Stimulated activated CD4-positive, alpha-beta T cell treated with anti-CD3 and anti-CD28 coated beads, Interleukin-12 subunit alpha, Interleukin-12 subunit beta, amount 100 ng/mL, for 4 hours (primary cell): ENCODE measurements at places on chromosomes 11 and 22.

DNA sequence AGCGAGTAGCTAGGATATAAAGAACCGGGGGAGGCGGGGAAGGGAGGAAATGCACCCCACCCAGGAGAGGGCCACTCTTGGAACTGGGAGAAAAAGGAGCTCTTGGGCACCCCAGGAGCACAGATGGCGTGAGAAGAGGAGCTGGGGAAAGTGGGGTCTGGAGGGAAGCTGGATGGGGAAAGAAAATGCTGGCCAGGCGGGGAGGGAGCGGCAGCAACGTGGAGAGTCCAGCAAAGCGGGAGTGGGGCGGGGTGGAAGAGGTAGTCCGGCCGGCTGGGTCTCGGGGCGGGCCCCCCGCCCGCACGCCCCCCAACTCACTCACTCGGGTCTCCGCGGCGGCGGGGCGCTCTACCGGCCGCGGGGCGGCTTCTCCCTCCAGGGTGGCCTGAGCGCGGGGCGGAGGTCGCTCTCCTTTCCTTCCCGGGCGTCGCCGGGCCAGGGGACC is 522 bp downstream of the TOB2 start:
- DNase-seq = no peak

- no peak for DNase-seq
Measured at GRCh38 chr22:46846832-46847355, 84.4 kb downstream of the TBC1D22A start.

GRCh38 chr11:97290464-97291041 is 900.7 kb downstream of the JRKL start:
- no peak for DNase-seq

- no peak for DNase-seq
Measured at GRCh38 chr11:77199137-77199745, 71.2 kb downstream of the MYO7A start.

GRCh38 chr11:94866936-94867795 is 99.0 kb downstream of the AMOTL1 start:
- no peak for DNase-seq

- no peak for DNase-seq
Measured at GRCh38 chr11:47553406-47553743, 443 bp upstream of the CELF1 start.

GRCh38 chr11:67308031-67308866 is 4.9 kb downstream of the SSH3 start:
- DNase-seq = no peak

DNA sequence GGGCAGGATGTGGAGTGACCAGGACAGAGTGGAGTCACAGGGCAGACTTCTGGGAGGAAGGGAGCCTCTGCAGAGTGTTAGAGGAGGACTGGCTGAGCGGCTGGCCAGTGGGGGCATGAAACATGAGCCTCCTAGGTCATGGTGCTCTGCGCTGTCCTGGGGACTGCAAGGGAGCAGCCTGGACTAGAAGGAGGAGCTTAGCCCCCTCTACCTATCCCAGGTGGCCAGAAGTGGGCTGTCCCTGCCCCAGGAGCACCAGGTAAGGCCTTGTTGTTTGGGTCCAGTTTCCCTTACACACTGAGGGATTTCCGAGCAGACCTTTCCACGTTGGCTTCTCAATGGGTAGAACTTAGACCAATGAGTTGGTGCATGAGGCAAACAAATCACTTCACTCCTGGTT is 7.4 kb downstream of the PKNOX2 start:
- DNase-seq = no peak

DNA sequence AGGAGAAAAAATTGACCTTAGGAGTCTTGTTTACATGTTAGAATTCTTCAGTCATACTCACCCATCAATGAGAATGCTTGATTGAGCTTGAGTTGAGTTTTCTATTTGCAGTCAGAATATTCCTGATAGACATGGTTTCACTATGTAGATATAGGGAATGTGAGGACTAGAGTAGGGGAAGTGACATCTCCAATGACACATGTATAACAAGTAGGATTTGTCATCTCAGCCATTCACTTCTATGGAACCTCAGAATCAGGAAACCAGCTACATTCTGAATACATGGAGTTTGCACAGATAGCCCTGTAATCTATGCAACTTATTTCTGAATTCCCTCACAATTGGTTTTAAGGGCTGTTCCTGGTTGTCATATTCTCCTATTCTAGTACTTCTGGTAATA is 20.1 kb upstream of the OR9Q1 start:
- DNase-seq = no peak

GRCh38 chr22:40522141-40522540 is 114.4 kb downstream of the MRTFA start:
- no peak for DNase-seq
